Neural crest cell (in vitro differentiated cells): ENCODE measurements at places on chromosomes 2 and 18.

DNA sequence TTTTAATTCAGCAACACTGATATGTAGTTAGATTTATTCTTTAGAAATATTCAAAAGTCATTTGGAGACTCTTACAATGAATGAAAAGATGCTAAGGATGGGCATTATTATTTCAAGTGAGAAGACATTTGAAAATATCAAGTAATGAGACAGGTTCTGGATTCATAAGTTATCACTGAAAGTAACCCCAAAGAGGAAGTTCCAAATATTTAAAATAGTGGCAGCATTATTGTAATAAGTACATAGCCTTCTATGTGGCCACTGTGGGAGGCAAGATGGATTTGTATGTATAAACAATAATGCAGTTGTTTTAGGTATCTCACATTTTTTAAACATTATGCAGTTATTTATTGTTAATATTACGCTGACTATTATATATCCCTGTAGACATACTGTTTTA lies 29.7 kb downstream of the ZC3H6 start:
- no peak for DNase-seq

GRCh38 chr2:41906338-41906725 lies 141.5 kb upstream of the PKDCC start:
- no peak for DNase-seq

GRCh38 chr2:164696634-164697033 lies 75.4 kb upstream of the GRB14 start:
- DNase-seq = no peak

DNA sequence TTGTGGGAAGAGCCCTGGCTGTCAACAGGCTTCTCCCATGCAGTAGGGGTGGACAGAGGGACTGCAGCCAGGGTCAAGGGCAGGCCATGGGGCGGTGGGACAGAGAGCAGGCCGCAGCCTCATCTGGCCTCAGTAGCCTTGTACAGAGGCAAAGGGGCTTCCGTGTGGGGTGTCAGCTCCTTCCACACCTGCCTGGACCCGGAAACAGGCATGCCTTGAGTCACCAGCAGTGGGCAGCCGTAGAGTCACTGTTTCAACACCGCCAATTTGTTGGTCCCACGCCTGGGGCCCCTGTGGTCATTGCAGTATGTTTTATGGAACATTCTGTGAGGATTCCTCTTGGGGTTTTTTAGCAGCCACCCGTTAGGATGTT lies 173.0 kb downstream of the SMAD7 start:
- no peak for DNase-seq

DNA sequence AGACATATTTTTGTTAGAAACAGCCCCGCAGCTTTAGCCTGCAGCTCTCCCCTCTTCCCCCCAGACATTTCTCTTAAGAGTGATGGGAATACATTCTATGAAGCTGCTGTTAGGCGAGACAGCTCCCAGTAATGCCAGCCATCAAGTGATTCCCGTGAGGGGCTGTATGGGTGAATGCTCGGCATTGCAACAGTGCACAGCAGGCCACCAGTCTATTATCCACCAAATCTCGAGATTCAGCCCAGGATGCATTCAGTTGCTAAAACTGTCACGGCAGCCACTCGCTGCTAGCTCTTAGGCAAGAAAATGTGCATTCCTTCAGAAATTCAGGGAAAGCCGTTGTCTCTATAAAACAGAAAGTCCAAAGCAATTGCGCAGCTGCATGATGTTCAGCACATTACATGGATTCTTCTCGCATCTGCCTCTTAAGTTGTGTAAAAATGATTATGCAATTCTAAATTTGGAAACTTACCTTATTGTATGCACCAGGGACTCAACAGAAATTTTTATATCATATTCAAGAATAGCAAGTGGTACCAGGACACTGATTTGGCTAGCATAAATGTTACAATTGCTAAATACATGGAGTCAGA lies 211.3 kb upstream of the ARL4C start:
- no peak for DNase-seq

DNA sequence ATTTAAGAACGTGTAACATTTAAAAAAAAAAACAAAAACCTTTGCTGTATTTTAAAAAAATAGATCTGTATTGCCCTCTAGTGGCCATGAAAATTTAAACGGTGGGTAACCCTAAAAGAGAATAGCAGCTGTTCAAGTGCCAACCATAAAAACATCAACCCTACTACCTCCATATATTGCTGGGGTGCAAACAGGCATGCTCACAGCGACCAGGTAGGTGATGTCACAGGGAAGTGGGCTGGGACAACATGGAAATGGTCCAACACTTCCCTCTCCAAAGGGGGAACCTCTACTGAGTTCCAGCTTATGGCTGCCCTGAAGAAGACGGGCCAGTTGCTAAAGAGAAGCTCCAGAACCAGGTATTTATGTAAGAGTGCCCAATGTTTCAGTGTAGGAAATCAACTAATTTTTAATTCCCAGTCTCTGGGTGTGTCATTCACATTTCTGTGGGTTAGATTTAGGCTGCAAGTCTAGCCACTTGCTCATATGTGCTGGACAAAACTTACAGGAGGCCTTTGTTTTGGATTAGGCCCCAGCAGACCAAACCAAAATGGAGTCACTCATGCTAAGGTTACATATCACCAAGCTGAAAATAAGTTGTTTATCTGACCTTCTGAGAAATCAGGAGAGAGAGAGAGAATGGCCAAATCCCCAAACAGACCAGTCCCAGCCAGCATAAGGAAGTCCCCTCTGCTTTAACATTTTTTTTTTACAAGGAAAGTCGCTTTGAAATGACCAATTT lies 54.5 kb downstream of the SKA1 start:
- no peak for DNase-seq

DNA sequence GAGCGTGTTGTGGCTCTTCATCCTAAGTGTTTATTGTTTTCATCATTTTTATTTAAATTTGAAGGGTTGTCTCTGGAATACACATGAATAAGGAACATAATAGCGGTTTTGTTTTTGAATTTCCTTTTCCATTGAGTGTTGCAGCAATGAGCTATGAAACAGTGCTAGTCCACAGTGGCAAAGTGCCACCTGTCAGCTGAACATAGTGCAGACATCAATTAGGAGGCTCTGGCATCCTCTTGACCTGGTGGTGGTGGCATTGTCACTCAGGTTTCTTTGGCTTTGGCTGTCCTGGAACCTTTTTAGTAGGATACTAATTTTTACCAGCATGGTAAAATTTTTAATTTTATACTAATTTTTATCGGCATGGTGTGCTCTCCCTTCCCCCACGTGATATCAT lies 63.2 kb downstream of the UGGT1 start:
- no peak for DNase-seq

GRCh38 chr18:48801728-48802542 lies 148.8 kb downstream of the SMAD7 start:
- DNase-seq = no peak

GRCh38 chr2:174485788-174486562 lies 854 bp downstream of the GPR155 start:
- DNase-seq = no peak

DNA sequence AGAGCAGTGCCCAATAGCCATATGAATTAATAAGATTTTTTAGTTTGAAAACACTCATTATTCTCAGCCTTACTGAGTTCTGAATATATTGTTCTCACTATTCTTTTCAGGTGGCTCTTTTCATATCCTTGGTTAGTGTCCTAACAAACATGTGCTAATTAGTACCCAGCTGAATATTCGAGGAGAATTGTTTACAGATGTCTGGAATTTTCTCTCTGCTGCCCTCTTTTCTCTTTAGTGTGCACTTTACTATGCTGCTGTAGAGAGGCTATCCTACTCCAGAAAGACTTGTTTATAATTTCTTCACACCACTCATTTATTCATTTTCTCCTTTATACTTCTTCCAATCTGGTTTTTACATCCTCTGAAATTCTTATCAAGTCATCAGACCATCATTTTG lies 405.3 kb downstream of the SPAG16 start:
- no peak for DNase-seq

DNA sequence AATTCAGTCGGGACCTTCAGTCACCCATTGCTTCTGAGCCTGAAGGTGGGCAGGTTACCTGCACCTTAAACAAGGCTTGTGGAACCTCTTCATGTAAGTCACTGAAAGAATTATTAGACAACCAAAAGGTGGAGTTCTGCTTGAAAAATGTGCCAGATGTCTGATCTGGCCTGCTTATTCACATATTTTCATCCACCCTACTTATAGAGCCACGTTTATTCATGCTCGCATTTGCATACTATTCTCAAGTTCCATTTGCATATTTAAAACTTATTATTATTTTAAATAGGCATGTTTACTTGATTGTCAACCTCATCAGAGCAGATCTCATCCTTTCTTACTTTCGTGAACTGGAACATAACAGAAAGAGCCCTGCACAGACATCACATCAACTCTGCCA lies 140.0 kb upstream of the NABP1 start:
- DNase-seq = no peak

DNA sequence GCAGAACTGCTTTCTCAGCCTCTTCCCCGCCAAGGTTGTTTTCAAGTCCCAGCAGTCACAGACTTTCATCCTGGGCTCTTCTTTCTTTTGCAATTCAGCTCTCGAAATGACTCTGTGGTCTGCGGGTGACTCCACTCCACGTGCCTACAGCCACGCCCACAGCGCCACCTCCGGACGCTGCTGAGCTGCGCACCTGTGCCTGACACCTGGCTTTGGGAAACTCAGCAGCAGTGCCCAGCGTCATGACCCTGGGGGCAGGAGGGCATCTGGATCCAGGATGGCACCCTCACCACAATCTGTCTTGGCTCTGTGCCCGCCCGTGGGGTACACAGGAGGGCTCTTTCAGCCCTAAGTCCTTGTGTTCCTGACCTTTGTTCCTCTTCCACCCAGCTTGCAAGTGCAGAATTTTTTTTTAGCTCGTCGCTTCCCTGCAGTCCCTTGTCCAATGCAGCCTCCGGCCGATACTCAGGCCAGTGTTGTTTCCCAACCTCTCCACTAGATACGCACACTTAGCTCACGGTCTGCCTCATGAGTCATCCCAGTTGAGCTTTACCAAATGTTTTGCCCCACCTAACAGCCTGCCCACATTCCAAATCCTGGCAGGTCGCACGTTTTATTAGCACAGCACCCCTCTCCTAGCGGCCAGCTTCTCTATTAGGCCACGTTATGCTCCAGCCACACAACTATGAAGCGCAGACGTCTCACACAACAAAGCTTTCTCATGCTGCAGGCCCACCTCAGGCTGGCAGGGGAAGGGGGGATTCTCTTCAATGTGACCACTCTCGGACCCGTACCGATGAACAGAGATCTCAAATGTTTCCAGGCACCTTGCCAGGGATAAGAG lies 6.5 kb upstream of the CAPN10 start:
- no peak for DNase-seq

DNA sequence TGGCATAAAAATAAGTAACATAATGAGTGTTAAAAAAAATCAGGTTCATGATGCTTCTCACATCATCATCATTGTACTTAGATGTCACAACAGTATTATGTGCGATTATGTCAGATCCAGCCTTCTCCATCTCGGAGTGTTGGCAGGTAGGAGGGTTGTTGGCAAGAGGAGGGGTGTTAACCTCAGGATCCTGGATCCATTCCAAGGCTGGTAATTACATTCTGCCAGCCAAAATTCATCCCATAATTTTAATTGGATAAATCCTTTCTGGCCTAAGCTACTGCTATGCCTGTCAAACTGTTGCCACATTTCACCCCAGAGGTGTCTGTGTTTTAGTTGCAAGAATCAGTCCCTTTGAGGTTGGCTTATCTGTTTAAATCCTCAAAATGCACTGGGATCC lies 891 bp upstream of the FTCDNL1 start:
- no peak for DNase-seq

GRCh38 chr2:100588071-100588786 lies 25.4 kb downstream of the PDCL3 start:
- no peak for DNase-seq

DNA sequence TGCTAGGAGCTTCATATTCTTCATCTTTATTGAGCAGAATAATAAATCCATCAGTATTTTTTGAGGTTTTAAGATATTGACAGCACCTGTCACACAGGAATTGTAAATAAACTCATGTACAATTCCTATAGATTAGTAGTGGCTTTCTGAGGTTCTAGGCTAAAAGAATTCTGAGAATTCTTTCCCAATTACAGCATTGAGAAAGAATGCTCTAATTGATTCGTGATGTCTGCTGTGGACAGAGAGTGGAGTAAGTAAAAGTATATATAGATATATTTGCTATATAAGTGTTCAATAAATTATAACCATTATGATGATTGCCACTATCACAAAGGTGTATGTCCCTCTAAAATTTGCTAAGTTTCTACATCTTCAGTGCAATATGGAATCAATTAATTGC lies 186.5 kb upstream of the NRP2 start:
- DNase-seq = no peak

DNA sequence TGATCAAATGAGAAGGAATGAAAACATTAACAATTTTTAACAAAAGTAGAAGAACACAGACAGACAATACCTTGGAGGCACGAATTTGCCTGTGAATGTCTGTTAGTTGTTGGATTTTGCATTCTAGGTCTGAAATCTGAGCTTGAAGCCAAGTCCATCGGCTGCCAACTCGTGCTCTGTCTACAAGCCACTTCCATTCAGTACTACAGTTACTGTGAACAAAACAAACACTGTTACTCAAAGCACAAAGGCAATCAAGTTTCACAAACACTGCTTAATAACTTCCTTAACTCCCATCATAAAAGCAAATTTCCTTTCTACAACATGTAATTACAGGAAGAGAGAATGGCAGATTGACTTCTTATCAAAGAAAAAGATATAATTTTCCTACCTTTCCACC lies 42.2 kb downstream of the KANSL1L start:
- DNase-seq = no peak

GRCh38 chr2:69553991-69554390 lies 89.5 kb downstream of the AAK1 start:
- DNase-seq = no peak

DNA sequence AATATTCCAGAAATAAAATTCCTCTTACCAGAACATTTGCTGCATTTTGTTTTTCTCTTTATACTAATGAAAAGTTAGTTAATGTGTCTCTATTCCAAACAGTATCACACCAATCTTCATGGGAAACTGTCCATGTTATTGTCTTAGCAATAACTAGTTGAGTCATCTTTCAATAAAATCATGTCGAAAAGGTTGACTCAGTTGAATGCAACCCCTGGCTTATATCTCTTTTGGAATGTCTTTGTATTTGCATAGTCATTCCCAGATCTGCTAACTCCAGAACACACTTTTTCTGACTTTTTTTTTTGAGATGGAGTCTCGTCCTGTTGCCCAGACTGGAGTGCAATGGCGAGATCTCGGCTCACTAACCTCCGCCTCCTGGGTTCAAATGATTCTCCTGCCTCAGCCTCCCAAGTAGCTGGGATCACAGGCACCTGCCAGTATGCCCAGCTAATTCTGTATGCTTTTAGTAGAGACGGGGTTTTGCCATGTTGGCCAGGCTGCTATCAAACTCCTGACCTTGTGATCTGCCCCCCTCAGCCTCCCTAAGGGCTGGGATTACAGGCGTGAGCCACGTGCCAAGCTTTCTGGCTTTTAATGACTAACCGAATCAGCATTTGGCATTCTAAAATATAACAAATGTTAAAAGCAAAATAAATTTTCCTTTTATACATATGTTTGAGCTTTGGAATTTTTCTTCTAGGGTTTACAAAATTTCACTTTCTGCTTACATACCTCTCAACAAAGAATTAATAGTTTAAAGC lies 133.2 kb upstream of the GULP1 start:
- DNase-seq = no peak
